ENCODE measurements at places on chromosomes 16 and 17.

DNA sequence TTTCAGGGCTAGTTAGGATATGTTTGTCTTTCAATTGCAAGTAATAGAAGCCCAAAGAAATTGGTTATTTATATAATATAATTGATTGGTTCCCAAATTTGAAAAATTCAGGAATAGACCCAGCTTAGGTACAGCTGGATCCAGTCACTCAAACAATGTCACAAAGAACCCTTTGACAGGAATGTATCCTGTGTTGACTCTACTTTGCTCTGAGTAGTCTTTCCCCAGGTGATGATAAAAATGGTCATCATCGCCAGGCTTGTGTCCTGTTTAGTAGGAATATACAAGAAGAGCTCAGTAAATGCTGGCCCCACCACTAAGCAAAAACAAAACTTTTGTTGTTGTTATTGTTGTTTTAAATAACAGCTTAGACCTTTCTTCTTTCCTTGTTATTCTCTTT lies 35.0 kb downstream of the MAPT start:
- DNase-seq, result no peak

GRCh38 chr16:1428511-1428910 lies 2.4 kb upstream of the PERCC1 start:
- peak; percentile 54 for DNase-seq

- DNase-seq, result peak; percentile 96
Observed at GRCh38 chr17:57084802-57085447, at the start of gene AKAP1. TSS of gene AKAP1 (plus strand) at chr17:57085246. CDS start at chr17:57105465, 20,219 bp downstream.

- no peak for DNase-seq
Observed at GRCh38 chr17:36198831-36199465, 2.4 kb upstream of the CCL3L1 start.

- DNase-seq, result no peak
Observed at GRCh38 chr16:31145398-31145990, 4.4 kb downstream of the PRSS36 start.
